H1 (cell line): ENCODE measurements at places on chromosomes 1 and 21.

GRCh38 chr1:165287781-165288180, 68.7 kb downstream of the LMX1A start:
- no peak for DNase-seq

DNA sequence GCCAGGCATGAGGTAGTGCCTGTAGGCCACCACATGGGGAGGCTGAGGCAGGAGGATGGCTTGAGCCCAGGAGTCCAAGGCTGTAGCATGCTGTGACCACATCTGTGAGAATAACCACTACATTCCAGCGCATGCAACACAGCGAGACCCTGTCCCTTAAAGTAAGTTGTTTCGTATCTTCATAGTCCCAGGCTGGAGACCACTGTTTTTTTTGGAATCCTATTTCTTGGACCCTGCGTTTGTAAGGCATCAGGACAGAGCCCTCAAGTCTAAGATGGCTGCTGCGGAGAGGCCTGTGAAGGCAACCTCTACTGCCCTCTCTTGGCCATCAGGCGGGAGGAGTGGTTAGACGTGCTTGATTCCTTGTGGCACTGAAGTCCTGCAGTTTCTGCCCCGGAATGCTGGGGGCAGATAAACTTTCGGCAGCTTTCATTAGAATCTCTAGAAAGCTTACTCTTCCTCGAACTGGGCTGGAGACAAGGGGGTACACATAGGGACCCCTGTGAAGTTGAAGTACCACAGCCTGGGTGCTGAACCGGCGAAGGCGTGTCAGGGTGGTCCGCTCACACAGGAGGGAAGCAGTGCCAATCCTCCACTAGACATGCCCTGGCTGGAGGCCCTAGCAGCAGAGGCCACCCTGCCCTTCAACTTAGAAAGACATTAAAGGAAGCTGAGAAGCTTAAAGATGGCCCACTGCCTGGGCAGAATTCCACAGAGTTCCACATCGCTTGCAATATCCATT, 36.6 kb downstream of the RABIF start:
- DNase-seq, result peak; percentile 70

DNA sequence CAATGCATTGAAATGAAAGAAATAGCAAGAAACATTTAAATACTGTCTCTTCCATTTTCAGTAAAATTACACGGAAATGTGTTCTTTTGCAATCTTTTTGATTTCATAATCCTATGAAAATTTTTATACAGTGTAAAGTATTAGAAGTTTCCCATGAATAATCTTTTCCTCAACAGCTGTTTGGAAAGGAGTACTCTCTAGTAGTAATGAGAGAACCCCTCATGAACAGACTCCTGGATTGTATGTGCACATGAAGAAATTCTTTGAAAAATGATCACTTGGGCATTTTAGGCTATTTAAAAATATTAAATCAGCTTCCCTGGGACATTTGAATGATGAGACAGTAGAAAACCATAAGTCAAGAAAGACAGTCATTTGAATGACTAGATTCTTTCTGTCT, 64.4 kb downstream of the LHX9 start:
- no peak for DNase-seq

- DNase-seq, result no peak
These were observed 3.6 kb downstream of the ABCA4 start for GRCh38 chr1:94117259-94117851.

DNA sequence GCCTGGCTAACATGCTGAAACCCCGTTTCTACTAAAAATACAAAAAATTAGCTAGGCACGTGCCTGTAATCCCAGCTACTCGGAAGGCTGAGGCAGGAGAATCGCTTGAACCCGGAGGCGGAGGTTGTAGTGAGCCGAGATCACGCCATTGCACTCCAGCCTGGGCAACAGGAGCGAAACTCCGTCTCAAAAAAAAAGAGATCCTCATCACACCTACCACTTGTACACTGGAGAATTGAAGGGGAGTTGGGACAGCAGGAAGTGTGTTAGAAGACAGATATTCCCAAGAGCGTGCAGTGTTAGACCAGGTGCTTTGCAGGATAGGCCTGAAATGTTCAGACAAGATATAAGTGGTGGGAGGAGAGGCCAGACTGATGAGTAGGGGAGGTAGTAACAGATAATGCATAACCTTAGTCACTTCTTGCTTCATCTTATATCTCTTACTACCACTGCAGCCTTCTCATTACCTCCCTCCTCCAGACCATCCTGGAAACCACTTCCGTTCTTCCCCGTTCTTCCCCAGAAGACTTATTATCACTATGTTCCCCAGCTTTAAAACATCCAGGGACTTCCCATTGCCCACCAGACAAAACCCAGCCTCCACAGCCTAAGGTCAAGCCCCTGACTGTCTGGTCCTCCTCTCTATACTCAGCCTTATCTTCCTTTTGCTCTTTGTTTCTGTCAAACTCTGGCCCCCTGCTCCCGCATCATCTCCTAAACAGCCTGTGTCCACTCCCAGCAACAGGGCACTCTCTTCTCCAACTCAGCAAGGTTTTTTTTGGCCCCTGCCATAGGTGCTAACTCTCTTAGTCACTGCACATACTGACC, 21.3 kb downstream of the FAM20B start:
- no peak for DNase-seq

- DNase-seq, result no peak
These were observed 35.6 kb upstream of the RNPC3 start for GRCh38 chr1:103489935-103490334.

GRCh38 chr1:8525216-8525557, 207.3 kb downstream of the SLC45A1 start:
- DNase-seq, result no peak

- no peak for DNase-seq
These were observed 75.3 kb downstream of the ZNF648 start for GRCh38 chr1:181985936-181986906.

GRCh38 chr1:248618878-248619277, 16.0 kb downstream of the OR2T11 start:
- no peak for DNase-seq

DNA sequence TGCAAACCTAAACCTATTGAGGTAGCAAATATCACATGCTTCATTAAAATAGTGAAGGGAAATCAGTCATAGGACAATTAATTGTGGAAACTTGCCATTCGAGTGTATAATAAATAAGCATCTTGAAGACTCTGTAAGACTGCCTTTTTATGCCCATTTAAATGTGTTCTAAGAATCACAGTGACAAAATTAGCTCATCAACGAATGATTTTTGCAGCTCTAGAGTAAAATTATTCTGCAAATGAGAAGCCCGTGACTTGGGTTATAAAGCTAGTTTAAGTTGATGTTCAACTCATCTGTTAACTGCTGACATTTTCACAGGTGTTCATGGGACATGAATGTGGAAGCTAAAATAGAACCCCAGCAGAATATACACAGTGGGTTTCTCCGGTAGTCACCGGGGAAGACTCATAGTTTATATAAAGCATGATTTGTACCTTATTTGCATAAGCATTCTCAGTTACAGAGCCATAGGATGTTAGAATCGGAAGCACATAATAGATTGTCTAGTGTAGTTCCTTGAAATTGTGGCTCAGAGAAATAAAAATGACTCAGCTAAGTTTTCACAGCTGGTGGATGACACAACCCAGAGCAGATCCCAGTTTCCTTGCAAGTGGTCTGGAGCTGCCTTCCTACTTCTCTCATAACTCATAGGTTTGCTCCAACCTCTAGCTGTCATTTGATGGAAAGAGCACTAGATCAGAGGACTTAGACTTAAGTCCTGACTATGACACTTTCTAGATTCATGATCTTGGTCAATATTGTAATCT, 107.3 kb downstream of the UCHL5 start:
- DNase-seq, result no peak

GRCh38 chr21:41235201-41235600, 67.2 kb downstream of the BACE2 start:
- DNase-seq, result no peak

DNA sequence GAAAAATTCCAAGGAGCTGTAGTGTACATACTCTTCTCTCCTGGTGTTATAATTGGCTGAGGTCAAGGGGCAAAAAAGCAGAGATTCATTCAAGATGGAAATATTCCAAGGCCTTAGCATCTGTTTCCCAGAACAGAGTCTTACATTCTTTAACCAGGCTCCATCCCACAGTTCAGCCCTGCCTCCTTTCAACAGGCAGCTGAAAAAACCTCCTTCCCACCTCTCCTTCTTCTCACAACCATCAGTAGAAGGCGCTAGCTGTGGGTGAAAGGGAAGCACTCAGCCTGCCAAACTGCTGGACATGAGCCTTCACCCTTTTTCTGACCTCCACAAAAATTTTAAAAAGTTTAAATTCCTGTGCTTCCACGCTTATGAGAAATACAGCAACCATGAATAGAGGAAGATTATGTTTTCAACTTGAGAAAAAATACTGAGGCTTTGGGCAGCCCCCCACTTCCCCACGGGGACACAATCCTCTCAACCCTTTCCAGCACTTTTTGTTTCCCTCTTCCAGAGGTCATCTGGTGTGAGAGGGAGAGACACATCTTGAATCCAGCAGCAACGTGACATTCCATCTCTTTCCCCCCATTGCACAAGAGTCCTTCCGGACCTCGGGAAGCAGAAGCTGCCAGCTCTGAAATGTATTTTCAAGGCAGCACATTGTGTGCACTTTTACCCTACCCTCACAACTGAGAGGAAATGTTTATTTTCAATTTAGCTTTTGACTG, 43.2 kb upstream of the FMO2 start:
- DNase-seq, result no peak

DNA sequence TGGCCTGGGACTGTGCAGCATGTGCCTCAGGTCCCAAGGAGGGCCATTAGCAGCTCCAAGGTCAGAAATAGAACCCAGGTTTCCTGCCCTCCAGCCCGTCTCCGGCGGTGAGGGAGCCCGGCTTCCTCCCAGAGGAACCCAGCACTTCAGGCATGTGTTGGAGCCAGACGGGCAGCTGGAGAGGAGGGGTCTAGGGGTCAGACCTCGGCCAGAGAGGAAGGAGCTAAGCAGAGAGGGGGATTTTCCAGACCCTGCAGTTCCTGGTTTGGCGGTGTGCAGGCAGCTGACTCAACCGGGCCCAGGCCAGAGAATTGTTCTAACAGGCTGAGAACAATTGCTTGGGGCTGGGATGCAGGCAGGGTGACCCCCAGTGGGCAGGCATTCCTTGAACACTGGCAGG, 37.1 kb downstream of the HSPG2 start:
- DNase-seq, result no peak

GRCh38 chr1:232765542-232765941, 39.7 kb upstream of the MAP10 start:
- no peak for DNase-seq

DNA sequence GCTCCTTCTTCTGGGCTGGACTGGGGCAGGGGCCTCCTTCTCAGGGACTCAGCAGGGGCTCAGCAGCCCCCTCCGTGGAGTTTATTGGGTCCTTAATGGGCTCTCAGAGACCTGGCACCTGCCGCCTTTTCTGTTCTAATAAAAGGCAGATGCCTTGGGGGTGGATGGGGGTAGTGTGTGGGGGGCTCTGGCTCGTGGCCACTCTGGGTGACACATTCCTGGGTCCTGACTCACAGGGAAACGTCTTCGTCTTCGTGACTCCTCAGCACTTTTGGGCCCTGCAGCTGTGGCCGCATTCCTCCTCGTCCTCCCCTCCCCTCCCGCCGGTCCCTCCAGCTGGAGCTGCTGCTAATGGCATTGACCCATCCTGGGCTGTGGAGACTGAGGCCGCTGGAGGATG, 107.8 kb upstream of the WNT4 start:
- DNase-seq, result peak; percentile 49

- DNase-seq, result no peak
These were observed 90.0 kb downstream of the GLUL start for GRCh38 chr1:182301467-182302198.

- no peak for DNase-seq
These were observed 795.2 kb upstream of the TMPRSS15 start for GRCh38 chr21:19198801-19199200.
